ENCODE measurements at places on chromosomes 6 and 20. TPM values are rescaled to one million over a fixed set of nuclear protein-coding genes. Genes with fewer than 3 reads are reported as not detected.
A peak's percentile ranks its signal among the peaks of the same experiment; 100 is the strongest.

POPDC3 gene
- total RNA-seq, result 32.6 TPM

LATS1 gene
- 25.0 TPM for total RNA-seq

MSH5 gene
- total RNA-seq, result 12.4 TPM

SLC17A3 gene
- total RNA-seq, result not detected

HLA-DPB1 gene
- 8.7 TPM for total RNA-seq

ZBP1 gene
- total RNA-seq, result not detected

MEP1A gene
- total RNA-seq, result not detected

POU5F1 gene
- 0.29 TPM for total RNA-seq

DNA sequence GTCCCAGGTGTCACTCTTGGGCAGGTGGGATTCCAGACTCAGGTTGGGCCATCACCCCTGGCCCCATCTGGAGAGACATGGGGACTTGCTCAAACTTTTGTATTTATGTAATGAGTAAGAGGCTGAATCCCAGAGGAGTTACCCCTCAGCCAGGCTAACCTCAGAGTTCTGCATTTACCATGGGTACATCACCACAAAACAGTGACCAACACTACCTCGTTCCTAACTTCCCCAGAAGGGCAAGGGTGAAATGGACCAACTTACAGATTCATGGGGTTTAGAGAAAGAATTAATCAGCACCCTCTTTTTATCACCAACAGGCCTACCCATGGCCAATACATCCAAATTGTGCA is 259.9 kb upstream of the MARCKS start:
- no peak overlapping the region for H3K4me3 ChIP-seq
- no peaks in the 10 kb centered on the region for H3K27me3 ChIP-seq
- peak; percentile 22 for DNase-seq
- peaks cover 24% of the 10 kb centered on the region for H3K4me1 ChIP-seq
- peak overlapping the region; percentile 76 for H3K27ac ChIP-seq

DNA sequence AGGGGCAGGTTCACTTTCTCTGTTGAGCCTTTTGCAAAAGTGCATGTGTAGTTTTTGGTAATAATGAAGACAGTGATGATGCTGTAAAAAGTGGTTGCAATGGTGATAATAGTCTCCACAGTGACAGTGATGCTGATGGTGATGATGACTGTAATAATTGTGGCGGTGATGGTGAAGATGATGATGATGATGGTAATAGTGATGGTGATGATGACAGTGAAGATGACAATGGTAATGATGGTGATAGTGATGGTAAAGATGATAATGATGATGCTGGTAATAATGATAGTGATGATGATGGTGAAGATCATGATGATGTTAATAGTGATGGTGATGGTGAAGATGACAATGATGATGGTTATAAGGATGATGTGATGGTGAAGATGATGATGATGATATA is 67.7 kb upstream of the LRFN2 start:
- H3K27ac ChIP-seq, result no peak overlapping the region
- H3K36me3 ChIP-seq, result no peaks in the 10 kb centered on the region
- no peaks in the 10 kb centered on the region for H3K27me3 ChIP-seq
- DNase-seq, result no peak
- no peak overlapping the region for H3K4me3 ChIP-seq

- no peak overlapping the region for H3K27ac ChIP-seq
- no peak for DNase-seq
- no peaks in the 10 kb centered on the region for H3K4me1 ChIP-seq
- H3K4me3 ChIP-seq, result no peak overlapping the region
- H3K36me3 ChIP-seq, result no peaks in the 10 kb centered on the region
- H3K27me3 ChIP-seq, result no peaks in the 10 kb centered on the region
Measured at GRCh38 chr6:153956808-153957207, 82.2 kb upstream of the OPRM1 start.

GRCh38 chr20:51531141-51531710 is 11.3 kb downstream of the NFATC2 start:
- no peaks in the 10 kb centered on the region for H3K36me3 ChIP-seq
- H3K4me3 ChIP-seq, result no peak overlapping the region
- DNase-seq, result no peak
- peaks cover 21% of the 10 kb centered on the region for H3K4me1 ChIP-seq
- H3K27ac ChIP-seq, result peak overlapping the region; percentile 4
- H3K27me3 ChIP-seq, result no peaks in the 10 kb centered on the region

GRCh38 chr6:144878577-144878976 is 593.4 kb downstream of the UTRN start:
- H3K4me3 ChIP-seq, result no peak overlapping the region
- no peaks in the 10 kb centered on the region for H3K36me3 ChIP-seq
- no peak overlapping the region for H3K27ac ChIP-seq
- peaks cover 3% of the 10 kb centered on the region for H3K4me1 ChIP-seq
- no peaks in the 10 kb centered on the region for H3K27me3 ChIP-seq
- no peak for DNase-seq

- peak; percentile 76 for DNase-seq
- no peaks in the 10 kb centered on the region for H3K36me3 ChIP-seq
- H3K4me1 ChIP-seq, result no peaks in the 10 kb centered on the region
- no peak overlapping the region for H3K4me3 ChIP-seq
Measured at GRCh38 chr20:64106435-64106961, 867 bp downstream of the NPBWR2 start.

DNA sequence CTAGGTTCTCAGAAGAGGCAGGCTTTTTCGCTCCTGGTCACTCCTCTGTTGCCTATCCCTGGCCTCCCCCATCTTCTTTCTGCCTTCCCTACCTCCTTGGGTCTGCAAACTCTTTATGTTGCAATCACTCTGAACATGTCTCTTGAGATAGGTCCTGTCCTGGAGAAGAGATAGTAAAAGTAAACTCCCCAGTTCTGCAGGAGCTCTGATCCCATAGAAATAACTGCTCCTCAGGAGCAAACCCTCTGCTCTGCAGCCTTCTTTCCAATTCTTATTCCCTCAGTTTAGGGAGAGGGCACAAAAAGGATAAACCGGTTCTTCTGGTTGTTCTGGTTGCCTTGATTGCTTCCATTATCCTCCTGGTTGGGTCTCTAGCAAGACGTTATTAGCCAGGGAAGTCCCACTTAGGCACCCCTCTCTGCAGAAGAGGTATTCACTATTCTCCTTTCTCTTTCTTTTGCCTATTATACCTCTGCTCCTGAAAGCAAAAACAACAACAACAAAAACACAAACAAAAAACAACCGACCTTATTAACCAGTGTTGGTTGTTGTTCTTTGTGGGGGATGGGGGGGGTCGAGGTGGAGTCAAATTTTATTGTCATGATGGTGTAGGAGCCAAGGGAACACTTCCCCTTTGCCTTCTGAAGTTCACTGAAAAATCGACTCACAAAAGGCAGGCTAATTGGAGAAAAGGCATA is 973 bp downstream of the TRIM38 start:
- no peaks in the 10 kb centered on the region for H3K27me3 ChIP-seq
- H3K27ac ChIP-seq, result peak overlapping the region; percentile 48
- peaks cover 29% of the 10 kb centered on the region for H3K4me1 ChIP-seq
- no peak for DNase-seq
- peak overlapping the region; percentile 85 for H3K4me3 ChIP-seq
- H3K36me3 ChIP-seq, result peaks cover 23% of the 10 kb centered on the region

- DNase-seq, result peak; percentile 86
- H3K36me3 ChIP-seq, result no peaks in the 10 kb centered on the region
- H3K4me3 ChIP-seq, result no peak overlapping the region
- H3K27me3 ChIP-seq, result no peaks in the 10 kb centered on the region
- H3K4me1 ChIP-seq, result peaks cover 25% of the 10 kb centered on the region
- peak overlapping the region; percentile 80 for H3K27ac ChIP-seq
Measured at GRCh38 chr6:152696522-152696921, 1.2 kb upstream of the MYCT1 start.

DNA sequence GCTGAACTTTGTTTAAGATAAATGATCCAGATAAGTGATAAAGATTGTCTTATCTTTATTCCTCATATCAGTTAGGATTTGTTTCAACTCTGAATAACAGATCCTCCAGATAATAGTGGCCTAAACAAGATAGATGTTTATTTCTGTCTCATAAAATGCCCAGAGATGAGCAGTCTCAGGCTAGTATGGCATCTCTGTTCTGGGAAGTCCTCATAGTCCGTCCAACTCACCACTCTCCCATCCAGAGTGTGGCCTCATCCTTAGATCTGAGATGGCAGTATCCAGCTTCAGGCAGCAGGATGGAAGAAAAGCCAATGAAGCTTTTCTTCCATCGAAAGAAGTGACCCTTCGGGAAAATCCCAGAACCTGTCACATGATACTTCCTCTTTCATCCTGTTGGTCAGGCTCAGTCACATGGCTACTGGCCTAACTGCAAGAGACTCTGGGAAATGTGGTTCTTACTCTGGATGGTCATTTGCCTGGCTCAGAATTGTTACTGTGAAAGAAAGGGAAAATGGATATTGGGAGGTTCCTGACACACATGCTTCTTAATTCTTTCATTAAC is 29.4 kb upstream of the TAGAP start:
- H3K4me3 ChIP-seq, result peak overlapping the region; percentile 30
- H3K4me1 ChIP-seq, result no peaks in the 10 kb centered on the region
- no peaks in the 10 kb centered on the region for H3K36me3 ChIP-seq
- peaks cover 16% of the 10 kb centered on the region for H3K27me3 ChIP-seq

Measured in osteoblast (primary cell).